ENCODE measurements at places on chromosomes 7 and 10.

GRCh38 chr7:18541181-18541870 lies 45.8 kb downstream of the HDAC9 start:
- DNase-seq: peak; percentile 12

GRCh38 chr10:4867109-4867519 lies 41.1 kb downstream of the AKR1E2 start:
- no peak for DNase-seq

GRCh38 chr7:134154581-134155130 lies 27.5 kb downstream of the LRGUK start:
- DNase-seq: no peak

DNA sequence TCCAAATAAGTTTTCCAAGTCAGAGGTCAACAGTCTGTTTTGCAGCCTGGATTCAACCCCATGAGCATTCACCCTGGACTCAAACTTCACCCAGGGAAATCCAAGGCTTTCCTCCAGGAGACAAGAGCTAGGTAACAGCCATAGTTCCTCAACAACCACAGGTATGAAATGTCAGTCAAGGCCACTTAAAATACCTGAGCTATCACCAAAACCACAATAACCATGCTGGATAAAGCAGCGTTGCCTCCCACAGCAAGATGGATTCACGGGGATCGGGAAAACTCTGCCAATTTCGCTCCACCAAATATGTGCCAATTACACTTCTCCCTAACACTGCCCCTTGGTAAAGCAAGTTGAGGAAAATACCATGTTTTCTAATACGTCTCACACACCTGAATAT lies 444.1 kb upstream of the KLF6 start:
- no peak for DNase-seq

DNA sequence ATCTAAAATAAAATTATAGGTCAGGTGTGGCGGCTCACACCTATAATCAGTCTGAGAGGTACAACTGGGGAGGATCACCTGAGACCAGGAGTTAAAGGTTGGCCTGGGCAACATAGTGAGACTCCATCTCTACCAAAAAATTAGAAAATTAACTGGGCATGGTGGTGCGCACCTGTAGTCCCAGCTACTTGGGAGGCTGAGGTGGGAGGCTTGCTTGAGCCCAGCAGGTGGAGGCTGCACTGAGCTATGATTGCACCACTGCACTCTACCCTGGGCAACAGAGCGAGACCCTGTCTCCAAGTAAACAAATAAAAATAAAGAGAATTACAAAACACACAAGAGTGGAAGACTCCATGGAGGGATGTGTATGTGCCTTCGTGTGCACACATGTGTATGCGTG lies 171.5 kb downstream of the PARD3 start:
- no peak for DNase-seq

GRCh38 chr10:34183016-34183796 lies 631.9 kb downstream of the PARD3 start:
- no peak for DNase-seq

GRCh38 chr7:166338-167060 lies 25.9 kb upstream of the FAM20C start:
- no peak for DNase-seq

DNA sequence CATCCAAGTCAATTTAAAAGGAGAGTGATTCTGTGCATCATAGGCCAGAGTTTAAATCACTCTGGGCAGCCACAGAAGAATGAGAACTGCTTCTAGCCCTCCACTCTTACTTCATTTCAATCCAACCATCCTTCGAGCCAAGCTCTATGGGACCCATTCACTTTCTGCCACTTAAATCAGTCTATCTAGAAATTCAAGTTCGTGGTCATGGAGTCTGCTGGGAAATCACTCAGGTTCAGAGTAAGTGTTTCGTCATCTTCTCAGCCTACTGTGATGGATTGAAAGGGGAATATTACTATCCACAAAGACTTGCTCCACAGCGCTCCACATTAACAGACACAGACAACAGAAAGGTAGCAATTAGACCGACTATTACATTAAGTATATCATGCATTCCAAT lies 4.6 kb downstream of the DCLRE1C start:
- no peak for DNase-seq

GRCh38 chr7:130951303-130951975 lies 217.4 kb upstream of the KLF14 start:
- no peak for DNase-seq

DNA sequence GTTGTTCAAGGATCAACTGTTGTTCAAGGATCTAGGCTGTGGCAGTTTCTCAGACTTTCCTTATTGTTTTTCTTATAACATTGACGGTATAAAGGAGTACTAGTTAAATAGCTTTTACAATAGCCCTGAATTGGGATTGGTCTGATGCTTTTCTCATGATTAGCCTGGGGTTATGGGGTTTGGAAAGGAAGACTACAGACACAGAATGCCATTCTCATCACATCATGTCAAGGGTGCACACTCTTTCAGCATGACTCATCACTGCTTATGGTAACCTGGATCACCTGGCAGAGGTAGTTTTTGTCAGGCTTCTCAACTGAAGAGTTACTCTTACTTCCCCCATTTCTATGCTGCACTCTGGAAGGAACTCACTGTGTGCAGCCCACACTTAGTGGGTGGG lies 194.2 kb upstream of the NPSR1 start:
- no peak for DNase-seq

GRCh38 chr10:110912374-110912773 lies 6.6 kb downstream of the BBIP1 start:
- DNase-seq: no peak

DNA sequence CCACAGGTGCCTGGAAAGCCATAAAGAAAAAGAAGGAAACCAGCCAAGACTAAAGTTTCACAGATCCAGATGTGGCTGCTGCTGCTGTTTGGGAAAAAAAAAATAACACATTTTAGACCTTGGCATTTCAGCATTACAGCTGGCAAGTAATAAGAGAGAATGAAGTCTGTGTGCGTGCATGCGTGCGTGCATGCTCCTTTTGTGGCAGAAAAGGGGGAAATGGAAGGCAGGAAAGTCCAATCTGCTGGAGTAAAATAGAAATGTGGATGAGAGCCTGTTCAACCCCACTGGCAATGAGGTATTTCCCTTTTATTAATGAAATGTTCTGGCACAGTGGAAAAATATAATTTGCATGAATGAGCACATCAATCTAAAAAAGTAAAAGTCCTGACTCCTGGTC lies 137.0 kb upstream of the SEMA3A start:
- no peak for DNase-seq

- no peak for DNase-seq
Measured at GRCh38 chr10:132428486-132428995, 31.5 kb downstream of the PWWP2B start.

DNA sequence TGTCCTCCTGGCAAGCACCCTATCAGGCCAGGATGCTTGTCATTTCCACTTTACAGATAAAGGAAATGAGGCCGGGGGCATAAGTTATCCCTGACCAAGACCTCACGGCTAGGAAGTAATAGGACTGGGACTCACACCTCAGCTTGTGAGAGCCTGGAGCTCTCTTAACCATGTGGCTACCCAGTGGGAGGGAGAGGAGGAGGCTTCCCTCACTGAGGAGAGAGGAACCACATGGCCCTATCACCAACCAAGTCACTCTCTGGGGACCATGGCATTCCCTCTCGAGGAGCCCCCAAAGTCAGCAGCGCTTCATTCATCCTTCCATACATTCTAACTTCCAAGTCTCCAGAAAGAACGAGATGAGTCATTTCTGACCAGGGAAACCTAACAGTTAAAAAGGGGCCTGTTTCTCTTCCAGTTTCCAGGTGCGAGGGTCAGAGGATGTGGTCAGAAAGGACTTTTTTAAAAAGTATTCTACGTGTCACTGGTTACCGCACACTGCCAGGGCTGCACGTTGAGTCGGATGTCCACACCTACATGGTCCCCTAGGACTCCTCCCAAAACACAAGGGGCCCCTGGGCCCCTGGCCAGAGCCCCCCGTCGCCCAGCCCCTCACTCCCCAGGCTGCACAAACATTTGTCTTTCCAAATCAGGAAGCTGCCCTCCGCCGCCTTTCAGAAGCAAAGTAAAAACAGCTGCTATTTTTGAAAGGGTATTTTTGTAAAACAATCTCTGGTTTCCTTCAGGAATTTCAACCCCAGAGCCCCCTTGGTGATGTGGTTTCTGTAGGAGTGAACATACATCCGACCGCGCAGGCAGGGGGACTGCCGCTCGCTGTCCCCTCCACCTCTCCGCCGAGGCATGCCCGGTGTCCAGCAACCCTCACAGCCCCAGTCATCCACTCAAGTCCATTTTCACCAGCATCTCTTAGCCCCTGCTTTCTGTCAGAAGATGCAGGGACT lies 128.2 kb upstream of the CHST15 start:
- no peak for DNase-seq

- no peak for DNase-seq
Measured at GRCh38 chr10:3963191-3963673, 178.2 kb upstream of the KLF6 start.

DNA sequence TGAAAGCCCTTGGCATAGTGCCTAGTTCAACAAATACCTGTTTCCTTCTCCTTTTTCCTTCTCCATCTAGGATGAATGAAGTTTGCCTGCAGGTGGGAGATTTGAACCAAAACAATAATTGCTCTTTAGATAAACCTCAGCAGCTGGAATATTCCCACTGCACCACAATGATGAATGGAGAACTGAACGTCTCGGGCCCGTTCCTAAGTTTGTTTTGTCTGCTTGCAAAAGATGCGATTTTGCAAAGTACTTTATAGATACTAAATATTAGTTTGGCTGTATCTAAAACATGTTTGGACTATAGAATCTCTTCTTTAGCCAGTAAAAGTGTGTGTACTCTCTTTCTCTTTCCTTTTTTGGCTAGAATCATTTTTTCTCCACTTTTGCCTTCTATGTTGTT lies 75.8 kb upstream of the BMPER start:
- DNase-seq: no peak

- DNase-seq: no peak
Measured at GRCh38 chr7:158469396-158470051, 118.1 kb downstream of the PTPRN2 start.

GRCh38 chr10:62818426-62819011 lies 2.4 kb upstream of the EGR2 start:
- DNase-seq: peak; percentile 47

DNA sequence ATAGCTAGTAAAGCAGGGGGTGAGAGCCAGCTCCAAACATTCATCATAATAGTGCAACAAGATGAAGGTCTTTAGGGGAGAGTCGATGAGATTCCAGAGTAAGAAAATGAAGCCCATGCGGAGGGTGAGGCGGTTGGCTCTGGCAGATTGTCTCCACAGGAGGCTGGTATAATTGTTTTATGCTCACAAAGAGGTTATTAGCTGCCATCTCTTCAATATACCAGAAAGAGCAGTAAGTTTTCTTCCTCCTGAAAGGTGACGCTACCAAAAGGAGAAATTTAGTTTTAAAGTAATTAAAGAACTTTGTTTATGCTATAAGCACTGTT lies 59.2 kb upstream of the KCNIP2 start:
- no peak for DNase-seq

- no peak for DNase-seq
Measured at GRCh38 chr10:606762-607544, 82.5 kb downstream of the DIP2C start.

DNA sequence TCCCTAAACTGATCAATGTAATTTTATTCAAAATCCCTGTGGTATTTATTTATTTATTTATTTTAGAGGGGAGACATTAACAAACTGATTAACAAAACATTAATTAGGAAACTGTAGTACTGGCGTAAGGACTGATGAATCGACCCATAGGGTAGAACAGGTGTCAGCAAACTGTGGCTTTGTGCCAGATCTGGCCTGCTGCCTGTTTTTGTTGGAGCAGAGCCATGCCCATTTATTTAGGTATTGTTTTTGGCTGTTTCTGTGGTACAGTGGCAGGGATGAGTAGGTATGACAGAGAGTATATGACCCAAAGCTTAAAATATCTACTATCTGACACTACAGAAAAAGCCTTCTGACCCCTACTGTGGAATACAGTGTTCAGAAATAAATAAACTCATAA lies 332.5 kb upstream of the ETV1 start:
- DNase-seq: peak; percentile 19

GRCh38 chr10:75845176-75845947 lies 413.9 kb downstream of the LRMDA start:
- DNase-seq: no peak

GRCh38 chr10:24287559-24288195 lies 78.7 kb downstream of the KIAA1217 start:
- DNase-seq: no peak

DNA sequence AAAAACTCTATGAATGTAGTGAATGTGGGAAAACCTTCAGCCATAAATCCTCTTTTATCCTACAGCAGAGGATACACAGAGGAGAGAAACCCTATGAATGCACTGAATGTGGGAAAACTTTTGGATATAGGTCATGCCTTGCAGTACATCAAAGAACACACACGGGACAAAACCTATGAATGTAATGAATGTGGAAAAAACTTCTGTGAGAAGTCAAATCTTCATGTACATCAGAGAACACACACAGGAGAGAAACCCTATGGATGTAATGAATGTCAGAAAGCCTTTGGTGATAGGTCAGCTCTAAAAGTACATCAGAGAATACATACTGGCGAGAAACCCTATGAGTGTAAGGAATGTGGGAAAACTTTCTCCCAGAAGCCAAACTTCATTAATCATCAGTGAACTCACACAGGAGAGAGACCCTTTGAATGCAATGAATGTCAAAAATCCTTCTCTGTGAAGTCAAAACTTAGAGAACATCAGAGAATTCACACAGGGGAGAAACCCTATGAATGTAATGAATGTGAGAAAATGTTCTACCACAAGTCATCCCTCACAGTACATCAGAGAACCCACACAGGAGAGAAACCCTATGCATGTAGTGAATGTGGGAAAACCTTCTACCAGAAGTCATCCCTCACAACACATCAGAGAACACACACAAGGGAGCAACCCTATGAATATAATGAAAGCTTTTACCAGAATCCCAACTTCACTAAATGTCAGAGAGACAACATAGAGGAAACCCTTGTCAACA lies 45.6 kb downstream of the ZNF487 start:
- DNase-seq: no peak

DNA sequence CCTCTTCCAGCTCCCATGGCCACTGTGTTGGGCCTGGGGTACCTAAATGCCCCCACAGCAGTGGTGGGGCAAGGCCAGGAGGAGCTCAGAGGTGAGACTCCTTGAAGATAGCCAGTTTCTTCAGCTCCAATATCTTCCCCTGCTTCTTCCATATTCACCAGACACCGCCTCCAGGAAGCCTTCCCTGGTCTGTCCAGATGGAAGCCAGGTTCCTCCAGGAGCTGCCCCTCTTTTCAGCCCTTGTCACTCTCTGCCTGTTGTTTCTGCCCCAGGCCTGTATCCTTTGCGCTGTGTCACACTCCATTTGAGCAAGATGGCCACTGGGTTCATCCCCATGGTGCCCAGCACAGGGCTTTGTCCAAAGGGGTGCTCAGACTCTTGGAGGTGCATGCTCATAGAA lies 127.7 kb downstream of the MYL10 start:
- no peak for DNase-seq

- DNase-seq: no peak
Measured at GRCh38 chr10:122468926-122469781, 7.8 kb downstream of the HTRA1 start.

DNA sequence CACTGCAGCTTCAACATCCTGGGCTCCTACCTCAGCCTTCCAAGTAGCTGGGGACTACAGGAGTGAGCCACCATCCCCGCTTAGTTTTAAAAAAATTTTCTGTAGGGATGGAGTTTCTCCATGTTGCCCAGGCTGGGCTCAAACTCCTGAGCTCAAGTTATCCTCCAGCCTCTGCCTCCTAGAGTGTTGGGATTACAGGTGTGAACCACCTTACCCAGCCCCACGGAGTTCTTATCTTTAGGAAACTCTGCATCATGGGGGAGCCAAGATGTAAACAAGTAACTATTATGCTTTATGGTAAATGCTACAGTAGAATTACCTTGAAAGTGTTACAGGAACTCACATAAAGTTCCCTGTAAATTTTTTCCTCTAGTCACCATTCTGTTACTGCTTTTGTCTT lies 65.3 kb downstream of the PHTF2 start:
- DNase-seq: no peak

GRCh38 chr10:6648894-6649720 lies 69.0 kb upstream of the PRKCQ start:
- DNase-seq: no peak

Measured in D341Med (cell line).